ENCODE measurements at places on chromosomes 2 and 18.

- no peak for DNase-seq
Observed at GRCh38 chr2:47300609-47301276, 102.2 kb upstream of the MSH2 start.

DNA sequence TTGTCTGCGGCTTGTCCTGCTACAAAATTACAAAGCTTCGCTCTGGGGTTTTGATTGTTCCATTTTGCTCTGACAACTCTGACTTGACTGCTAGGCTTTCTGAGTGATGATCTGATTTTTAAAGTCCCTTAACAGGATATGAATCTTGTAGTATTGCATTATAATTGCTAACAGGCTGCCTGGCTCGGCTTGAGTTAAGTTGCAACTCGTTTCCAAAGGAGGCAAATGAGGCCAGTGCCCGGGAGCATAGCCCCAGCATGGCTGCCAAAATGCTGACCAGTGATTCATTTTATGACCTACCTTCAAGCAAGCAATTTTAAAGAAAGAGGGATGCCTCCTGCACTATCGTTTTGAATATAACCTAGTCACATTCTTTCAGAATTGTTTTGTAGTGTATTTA is 135.4 kb downstream of the COL6A3 start:
- no peak for DNase-seq

DNA sequence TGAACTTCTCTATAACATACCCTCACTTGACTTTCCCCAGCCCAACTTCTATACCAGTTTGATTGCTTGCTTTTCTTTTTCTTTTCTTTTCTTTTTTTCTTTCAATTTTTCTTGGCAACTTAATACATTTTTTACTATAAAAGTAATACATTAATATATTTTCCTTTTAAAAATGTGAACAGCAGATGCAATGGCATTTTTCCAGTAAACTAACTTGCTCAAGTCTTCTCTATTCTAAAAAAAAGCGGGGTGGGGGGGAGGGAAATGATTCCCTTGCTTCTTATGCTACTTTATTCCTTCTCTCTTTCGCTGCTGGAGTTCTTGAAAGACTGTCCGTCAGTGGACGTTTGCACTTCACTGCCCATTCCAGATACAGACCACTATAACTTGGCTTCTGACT is 70.5 kb downstream of the RBMS1 start:
- DNase-seq = no peak

DNA sequence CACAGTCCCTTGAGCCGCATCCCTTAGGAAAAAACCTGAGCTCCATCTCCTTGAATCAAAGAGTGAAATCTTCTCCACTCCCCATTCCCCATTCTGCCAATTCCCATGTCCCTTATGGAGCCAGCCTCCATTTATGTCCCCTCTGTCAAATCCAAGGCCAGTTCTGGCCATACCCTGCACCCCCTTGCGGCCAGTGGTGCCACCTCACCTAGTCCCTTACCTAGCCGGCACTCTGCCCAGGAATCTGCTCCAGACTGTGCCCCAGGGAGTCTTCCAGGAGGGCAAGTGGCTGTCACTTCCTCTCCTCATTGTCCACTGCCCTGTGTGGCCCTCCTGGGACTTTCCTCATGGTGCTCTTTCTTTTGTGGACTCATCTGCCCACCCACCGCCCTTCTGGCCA is 195.4 kb upstream of the RMP24 start:
- no peak for DNase-seq

GRCh38 chr2:207819021-207819797 is 49.5 kb upstream of the FZD5 start:
- no peak for DNase-seq

DNA sequence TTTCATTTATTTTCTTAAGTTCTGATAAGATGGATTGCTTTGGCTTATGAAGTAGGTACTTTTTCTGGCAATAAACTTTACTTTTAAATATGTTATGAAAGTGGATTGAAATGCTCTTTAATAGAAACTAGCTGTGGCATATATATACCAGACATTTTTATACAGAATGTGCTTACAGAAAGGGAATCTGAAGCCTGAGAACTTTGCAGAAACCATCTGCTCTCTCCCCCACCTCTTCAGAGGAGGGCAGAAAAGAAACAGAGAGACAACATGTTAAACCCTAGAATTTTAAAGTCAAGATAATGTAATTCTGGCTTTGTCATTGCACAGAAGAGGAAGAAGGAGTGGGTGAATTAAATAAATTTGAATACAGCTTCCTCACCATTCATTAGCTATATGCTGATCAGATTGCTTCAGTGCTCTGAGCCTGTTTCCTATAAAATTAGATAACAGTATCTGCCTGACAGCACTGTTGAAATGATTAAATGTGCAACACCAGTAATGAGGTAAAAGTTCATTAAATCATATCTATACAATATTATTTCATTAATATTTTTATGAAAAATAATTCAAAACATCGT is 247.3 kb downstream of the CNTNAP5 start:
- no peak for DNase-seq

DNA sequence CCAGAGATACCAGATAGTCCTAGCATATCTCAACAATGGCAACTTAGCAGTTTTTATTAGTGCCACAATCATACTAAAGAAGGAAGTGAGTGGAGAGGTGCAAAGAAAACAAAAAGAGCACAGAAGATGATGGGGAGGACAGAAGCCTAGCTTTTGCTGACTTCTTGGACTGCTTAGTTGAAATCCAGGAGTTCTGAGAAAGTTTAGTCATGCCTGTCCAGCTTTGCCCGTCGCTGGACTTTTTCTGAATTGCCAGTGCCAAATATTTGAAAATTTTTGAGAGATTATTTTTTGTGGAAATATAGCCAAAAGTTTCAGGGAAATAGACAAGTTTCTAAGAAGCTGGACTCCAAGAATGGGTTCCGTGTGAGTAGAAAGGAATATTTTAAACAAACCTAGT is 558.7 kb upstream of the TNP1 start:
- no peak for DNase-seq

- DNase-seq = no peak
Observed at GRCh38 chr2:195369218-195369587, 287.8 kb upstream of the SLC39A10 start.

DNA sequence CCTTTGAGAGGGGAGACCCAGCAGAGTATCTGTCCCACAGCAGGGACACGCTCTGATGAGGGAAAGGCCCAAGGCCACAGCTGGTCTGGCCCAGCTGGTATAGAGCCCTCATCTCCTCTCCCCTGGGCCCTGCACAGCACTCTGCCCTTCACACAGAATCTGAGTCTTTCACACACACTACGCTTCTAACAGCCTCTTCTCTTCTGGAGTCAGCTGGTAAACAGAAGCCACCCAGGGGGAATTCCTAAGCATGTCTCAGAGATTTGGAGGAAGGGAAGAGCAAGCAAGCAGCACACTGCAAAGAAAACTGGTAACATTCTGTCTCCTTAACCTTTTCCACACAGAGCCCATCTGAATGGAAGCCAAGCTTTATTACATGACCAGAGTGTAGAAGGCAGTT is 121.1 kb upstream of the ACAA2 start:
- DNase-seq = no peak

GRCh38 chr2:162368494-162368893 is 24.6 kb downstream of the GCA start:
- no peak for DNase-seq

GRCh38 chr2:144995482-144995881 is 475.6 kb upstream of the ZEB2 start:
- no peak for DNase-seq

DNA sequence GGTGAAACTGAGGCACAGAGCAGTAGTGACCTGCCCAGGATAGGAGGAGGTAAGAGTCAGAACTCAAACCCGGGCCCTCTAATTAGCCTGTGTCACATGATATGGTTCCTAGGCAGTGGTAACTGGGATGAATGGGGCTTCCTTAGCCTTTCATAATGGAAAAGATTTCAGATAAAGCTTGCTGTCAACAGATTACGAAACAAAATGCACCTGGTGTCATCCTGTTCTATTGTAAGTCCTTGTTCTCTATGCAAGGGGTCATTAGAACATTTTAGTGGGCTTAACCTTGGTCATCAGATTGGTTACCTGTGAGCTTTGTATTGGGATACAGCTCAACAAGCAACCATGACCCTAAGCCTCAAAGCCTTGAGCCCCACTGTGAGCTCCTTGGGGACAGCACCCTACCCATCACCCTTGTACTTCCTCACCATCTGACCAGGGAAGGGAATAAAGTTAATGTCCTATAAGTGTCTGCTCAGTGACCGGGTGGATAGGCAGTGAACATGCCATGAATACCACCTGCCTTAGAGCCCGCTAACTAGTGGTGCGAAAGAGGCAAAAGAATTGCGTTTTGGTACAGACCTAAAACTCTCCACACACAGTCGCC is 70.3 kb upstream of the RMDN2 start:
- no peak for DNase-seq

DNA sequence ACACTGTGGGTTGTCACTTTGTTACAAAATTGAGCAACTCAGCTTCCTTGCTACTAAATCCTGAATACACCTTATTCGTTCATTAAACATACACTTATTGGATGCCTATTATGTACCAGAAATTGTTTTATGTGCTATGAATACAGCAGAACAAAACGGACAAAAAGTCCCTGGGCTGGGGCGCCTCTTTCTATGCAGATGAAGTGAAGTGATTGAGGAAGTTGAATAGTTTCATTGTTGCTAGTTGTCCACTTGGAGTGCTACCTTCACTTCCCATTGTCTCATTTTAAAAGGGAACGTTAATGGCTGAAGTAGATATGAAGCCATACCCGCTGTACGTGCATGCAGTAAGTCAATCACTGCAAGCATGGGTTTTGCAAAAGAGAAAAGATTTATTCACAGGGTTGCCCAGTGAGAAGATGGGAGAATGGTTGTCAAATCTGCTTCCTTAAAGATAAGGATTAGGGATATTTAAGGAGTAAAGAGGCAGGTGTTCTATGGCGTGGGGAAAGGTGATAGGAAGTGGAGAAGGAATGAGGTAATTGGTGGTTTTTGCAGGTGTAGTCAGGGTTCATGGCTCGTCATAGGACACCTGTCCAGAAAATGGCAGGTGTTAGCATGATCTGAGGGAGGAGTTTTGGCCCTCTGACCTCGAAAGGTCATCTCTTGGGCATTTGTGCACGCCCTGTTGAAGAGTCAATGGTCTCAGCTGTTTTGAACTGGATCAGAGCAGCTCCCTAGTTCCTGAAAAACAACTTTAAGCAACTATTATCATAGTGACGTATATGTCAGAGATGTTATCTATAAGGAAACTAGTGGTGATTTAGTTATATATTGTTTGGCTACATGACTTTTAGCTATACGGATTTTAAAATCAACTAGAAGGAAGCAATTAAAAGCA is 23.5 kb downstream of the TRPM8 start:
- no peak for DNase-seq

DNA sequence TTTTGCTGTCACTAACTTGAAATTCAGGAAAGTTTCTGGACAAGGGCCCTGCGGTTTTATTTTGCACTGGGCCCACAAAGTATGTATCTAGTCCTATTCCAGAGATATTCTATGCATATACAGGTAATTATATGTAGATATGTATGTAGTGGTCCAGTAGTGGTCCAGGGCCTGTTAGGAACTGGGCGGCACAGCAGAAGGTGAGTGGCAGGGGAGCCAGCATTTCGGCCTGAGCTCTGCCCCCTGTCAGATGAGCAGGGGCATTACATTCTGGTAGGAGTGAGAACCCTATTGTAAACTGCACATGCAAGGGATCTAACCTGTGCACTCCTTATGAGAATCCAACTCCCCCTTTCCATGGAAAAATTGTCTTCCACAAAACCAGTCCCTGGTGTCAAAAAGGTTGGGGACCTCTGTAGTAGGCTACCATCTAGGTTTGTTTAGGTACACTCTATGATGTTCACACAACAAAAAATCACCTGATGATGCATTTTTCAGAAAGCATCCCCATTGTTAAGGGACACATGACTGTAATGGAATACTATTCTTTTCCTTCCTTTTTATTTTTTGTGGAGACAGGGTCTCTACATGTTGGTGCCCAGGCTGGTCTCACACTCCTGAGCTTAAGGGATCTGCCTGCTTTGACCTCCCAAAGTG is 2.8 kb upstream of the PPP4R3B start:
- DNase-seq = peak; percentile 33

DNA sequence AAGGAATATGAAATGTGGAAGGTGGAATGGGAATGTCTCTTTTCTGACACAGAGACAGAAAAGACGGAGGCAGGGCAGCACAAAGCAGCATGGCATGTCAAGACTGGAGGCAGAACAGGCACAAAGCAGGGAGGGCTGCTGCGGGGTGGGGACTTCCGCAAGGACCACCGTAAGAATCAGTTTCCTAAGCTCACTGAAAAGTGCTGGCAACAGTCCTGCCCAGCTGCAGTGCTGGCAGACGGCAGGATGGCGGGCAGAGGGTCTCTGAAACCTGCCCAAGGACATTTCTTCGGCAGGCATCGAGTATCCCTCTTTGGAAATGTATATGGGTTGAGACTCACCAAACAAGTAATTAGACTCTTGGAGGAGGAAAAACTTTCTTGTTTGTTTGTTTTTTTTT is 54.9 kb downstream of the FAM178B start:
- DNase-seq = no peak

DNA sequence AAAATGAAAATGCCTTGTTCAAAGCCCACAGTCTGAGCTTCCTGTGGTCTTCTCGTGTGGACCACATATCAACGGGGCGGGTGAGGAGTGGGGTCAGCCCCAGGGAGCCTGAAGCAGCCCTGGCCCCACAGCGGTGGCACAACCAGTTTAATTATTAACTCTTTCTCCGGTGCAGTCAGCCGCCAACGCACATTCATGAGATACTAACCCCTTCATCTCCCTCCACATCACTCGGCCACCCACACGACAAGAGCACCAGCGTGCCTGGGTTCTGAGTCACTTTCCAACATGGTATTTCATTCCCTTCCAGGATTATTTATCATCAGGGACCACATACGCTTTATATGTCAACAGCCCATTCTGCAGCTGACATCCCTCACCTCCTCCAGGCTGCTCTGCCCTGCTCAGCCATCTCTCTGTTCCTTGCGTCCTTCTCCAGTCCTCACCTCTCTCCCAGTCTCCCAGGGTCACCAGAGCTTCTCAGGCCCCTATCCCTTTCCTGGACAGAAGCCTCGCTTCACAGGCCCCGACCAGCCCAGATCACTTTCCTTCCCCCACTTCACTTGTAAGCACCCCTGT is 48.0 kb upstream of the ID2 start:
- peak; percentile 21 for DNase-seq

GRCh38 chr2:82790206-82791021 is 1668.7 kb downstream of the SUCLG1 start:
- DNase-seq = no peak

DNA sequence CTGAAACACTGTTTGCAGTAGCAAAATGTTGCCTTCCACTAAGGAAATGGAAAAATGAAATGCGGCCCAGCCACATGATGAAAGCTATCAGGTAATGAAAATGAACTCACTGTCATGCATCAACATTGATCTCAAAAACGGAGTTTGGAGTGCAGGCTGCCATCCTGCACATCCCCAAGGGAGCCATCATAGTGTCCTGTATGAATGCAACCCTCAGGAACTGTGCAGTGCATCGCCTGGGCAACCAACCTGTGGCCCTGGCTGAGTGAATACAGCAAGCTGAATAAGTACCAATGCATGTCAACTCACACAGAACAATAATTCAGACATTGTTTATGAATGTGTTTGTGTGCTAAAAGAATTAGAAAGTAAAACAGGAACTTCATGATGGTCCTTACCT is 23.1 kb upstream of the TXNDC2 start:
- no peak for DNase-seq

DNA sequence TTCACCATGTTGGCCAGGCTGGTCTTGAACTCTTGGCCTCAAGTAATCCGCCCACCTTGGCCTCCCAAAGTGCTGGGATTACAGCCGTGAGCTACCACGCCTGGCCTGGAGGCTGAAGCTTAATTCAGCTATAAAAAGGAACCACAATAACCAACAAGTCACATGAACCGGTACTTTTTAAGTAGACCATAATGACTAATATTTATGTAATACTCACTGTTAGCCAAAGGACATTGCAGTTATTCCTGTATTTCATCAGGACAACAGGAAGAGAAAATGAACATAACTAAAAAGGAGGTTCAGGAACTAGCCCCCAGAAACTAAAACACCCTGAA is 49.0 kb upstream of the TMEM87B start:
- DNase-seq = no peak

Data from stimulated activated naive CD8-positive, alpha-beta T cell treated with anti-CD3 and anti-CD28 coated beads, Interleukin-15, Interleukin-2, amounts not matched to agents 100 U/mL and 50 U/mL, for 24 hours (primary cell).